ENCODE measurements at places on chromosomes 2 and 18.

DNA sequence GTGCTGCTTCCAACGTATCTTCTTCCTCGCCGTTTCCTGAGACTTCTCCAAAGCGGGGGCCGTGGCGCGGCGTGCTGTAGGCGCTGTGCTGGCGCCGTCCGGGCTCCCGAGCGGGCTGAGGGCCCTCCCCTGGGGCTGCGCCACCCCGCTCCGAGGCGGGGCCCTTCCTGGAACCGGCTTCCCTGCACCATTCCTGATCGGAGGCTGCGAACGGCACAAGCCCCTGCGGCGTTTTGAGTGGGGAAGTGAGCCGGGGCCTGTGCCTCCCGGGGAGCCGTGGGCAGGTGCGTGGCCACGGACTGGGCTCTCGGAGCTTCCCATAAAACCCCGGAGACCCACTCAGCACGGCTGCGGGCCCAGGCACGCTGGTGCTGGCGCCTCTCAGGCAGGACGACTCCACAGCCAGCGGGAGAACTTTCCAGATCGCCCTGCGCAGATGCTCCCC lies 74.7 kb downstream of the PSMG2 start:
- no peak for DNase-seq

GRCh38 chr2:28761420-28761819 lies 9.8 kb downstream of the PPP1CB start:
- no peak for DNase-seq

DNA sequence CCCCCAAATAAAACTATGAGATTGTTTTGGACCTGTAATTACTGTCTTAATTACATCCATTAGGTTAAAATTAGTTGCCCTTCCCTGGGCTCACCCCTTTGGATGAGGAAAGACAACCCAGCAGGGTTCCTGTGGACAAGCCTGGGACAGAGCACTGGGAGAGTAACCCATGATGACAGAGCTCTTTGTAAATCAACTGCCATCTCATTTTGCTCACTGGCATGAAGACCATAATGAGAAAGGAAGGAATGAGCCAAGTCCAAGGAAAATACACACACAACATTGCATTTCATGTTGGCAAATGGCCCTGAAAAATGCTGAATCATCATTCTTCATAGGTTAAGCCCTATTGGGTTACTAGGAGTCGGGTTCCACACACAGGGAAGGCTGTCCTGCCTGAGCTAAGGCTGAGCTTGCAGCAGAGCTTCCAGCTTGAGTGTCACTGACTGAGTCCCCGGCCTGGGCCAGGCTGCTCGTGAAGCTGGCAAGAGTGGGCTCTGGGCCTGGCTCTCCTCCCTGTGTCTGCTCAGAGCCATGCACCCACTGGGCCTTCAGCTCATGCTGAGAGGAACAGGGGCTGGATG lies 94.1 kb upstream of the ACAA2 start:
- no peak for DNase-seq

- no peak for DNase-seq
Measured at GRCh38 chr2:195021711-195022507, 635.1 kb upstream of the SLC39A10 start.

Data from hematopoietic multipotent progenitor cell treated with erythropoietin and hydrocortisone succinate and interleukin-3 and kit ligand, for 15 days (in vitro differentiated cells).